HS-27A (cell line): ENCODE measurements at places on chromosomes 13 and 19.

- no peak for DNase-seq
Observed at GRCh38 chr13:101917475-101917810, 465.0 kb downstream of the ITGBL1 start.

- DNase-seq: no peak
Observed at GRCh38 chr19:47133021-47133471, 2.4 kb downstream of the SAE1 start.

GRCh38 chr13:24995225-24995804, 100.6 kb upstream of the PABPC3 start:
- DNase-seq: no peak

GRCh38 chr19:3987619-3988371, 2.5 kb upstream of the EEF2 start:
- DNase-seq: no peak

DNA sequence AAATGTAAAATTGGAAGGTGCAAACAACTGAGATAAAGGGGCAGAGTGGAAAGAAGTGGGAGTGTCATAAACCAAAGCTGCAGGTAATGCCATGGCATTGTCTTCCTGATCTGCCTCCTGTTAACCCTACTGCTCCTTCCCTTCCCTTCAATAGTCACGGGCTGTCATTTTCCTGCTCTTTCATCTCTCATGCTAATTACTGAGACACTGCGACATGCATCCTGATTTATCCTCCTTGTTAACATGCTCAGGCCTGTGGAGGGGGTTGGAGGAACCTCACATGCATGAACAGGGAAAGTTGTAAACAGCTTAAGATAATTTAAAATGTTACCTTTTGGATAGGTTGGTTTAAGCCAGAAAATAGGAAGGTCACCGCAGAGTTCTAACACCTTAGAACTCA, 27.2 kb downstream of the CNMD start:
- no peak for DNase-seq

DNA sequence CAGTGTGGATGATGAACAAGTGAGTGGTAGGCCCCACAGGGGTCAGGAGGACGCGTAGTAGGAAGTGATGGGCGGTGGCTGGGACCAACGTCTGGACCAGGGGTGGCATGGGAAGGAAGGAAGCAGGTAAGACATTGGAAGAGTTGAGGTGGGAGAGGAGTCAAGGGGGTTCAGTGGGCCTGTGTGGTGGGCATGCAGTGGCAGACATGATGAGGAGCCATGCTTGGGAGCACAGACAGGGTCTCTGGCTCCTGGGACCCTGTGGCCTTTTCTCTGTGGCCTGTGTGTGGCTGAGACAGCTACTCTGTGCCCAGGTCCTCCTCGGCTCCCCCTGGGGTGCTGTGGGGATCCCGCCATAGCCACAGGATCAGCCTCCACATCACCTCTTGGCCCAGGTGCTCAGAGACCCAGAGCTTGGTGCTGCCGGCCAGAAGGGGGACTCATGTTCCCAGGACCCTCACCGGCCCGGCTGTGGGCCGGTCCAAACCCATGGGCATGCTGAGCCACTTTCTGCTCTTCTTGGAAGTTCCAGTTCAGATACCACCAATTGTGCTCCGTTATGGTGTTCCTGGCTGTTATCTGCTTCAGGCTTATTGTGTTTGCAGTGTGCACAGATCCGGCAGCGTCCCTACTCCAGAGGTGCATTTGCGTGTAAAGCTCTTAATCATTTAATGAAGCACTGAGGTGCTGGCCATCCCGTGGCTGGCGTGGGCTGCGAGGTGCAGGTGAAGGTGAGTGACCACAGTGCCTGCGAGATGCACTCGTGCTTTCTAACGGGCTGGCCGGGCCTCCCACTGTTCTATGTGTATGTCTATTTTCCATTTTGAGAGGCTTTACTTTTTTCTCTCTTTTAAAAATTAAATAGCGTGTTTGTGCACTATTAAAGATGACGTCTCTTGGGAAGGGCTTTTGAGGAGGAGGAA, 147.9 kb downstream of the TEX29 start:
- no peak for DNase-seq

DNA sequence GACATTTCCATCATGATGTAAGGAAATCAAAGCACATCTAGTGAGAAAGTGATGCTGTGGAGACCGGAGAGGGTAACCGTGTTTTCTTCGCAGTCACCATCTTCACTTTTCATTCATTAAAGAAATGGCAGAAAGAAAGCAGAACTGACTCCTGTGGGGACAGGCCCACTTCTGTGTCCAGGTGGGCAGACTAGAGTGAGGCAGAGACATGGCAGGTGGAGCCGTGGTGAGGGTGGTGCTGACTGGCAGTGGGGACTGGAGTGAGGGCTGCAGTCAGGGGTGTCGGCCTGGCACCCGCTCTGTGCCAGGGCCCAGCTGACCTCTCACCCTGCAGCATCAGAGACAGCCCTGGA, 71.4 kb upstream of the MCF2L start:
- DNase-seq: no peak

- peak; percentile 95 for DNase-seq
Observed at GRCh38 chr19:40219721-40220276, 1.6 kb upstream of the TTC9B start.

- no peak for DNase-seq
Observed at GRCh38 chr13:23381866-23382265, 51.6 kb downstream of the SACS start.

DNA sequence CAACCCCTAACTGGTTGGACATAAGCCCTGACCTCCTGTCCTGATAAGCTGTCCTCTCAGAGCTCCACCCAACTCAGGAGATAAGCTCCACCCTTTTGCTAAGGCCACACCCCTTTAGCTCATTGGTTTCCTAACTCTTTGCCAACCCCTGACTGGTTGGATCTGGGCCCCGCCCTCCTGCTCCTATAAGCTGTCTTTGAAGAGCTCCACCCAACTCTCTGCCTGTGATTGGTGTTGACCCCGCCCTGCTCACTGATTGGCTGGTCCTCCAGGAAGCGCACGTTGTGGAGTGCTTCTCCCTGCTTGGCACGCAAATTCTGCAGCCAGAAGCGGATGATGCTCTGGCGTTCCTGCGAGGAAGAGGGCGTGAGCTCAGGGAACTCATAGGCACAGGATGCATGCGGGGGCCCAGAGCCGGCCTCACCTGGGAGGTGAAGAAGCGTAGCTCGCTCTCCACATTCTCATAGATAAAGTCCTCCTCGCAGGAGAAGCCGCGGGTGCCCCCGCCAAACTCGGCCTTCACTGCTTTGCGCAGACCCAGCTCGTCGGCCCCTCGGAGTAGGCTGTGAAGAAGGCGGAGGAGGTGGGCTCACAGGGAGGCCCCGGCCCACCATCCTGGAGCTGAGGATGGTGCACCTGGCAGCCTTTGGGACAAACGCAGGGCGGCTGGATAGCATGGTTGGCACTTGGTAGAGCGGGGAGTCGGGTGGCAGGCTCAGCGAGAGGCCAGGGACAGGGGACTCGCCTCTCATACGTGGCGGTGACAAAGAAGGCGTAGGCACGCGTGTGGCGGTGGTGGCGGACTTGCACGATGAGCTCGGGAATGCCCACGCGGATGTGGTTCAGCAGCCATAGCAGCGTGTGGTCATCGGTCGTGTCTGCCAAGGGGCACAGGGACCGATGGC, 1.7 kb downstream of the ANO8 start:
- DNase-seq: no peak

- DNase-seq: no peak
Observed at GRCh38 chr13:113448545-113448884, 4.8 kb downstream of the ADPRHL1 start.

- DNase-seq: no peak
Observed at GRCh38 chr19:48933382-48933932, at the start of gene DHDH. TSS of gene DHDH (plus strand) at chr19:48933699. CDS start at chr19:48933722, 23 bp downstream.

GRCh38 chr13:27183561-27184147, 12.0 kb upstream of the USP12 start:
- DNase-seq: no peak

DNA sequence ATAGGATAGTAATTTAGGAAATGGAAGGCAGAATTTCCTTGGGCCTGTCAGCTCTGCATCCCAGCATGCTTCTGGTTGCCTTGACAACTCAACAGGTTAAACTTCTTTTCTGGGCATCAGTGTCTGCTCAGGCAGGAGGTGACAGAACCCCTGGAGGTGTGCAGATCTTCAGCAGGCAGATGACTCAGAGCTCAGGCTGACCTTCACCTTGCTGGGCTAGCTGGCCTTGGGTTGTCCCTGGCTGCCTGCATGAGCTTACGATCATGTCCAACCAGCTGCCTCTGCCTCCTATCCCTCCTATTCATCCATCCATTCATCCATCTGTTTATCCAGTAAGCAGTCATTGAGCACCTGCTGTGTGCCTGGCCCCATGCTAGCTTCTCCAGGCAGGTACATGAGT, 81.2 kb upstream of the KCTD15 start:
- no peak for DNase-seq

- no peak for DNase-seq
Observed at GRCh38 chr19:40862333-40862732, 12.1 kb upstream of the CYP2A6 start.

GRCh38 chr19:54316746-54317107, 3.8 kb upstream of the LILRA5 start:
- no peak for DNase-seq

GRCh38 chr19:5621945-5622464, 571 bp downstream of the SAFB2 start:
- DNase-seq: no peak

- DNase-seq: no peak
Observed at GRCh38 chr13:70568571-70568970, 460.3 kb upstream of the KLHL1 start.

DNA sequence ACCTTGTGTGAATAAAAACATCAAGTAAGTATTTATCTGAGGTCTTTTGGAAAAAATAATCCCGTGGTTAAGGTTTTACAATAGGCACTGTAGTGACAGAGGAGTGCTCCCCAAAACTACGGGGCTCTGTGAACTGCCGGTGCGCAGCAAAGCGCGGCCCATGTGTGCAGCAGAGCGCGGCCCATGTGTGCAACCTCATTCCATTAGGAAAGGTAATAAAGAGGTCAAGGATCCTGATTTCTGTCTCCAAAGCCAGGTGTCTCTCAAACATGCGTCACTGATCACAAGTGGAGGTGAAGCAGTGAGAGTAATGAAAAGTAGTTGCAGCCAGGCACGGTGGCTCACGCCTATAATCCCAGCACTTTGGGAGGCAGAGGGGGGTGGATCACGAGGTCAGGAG, 58.7 kb downstream of the MRPL57 start:
- no peak for DNase-seq

DNA sequence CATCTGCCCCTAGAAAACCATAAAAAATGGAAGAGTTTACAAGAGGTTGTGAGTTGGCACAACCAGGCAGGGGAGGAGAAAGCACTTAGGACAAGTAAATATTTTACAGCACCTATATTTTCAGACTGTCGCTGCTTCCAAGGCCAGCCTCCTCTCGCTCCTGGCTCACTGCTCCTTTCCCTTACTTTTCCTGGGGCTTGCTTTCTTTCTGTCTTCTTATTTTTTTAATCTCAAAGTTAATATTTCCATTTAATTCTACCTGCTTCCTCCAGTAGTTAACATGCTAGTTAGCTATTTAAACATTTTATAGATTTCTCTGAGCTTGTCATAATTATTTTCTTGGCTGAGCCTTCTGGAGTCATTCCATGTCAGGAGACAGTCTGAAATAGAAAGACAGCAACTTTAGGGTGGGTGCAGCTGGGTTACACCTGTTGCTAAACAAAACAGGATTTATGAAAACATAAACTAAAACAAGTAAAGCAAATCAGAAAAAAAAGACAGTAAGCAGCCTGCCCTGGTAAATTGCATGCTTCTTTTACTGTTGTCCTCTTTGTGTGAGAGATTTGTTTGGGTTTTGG, 330.1 kb downstream of the DLEU7 start:
- DNase-seq: no peak

- DNase-seq: no peak
Observed at GRCh38 chr19:52600639-52601024, 30.5 kb downstream of the ZNF701 start.

DNA sequence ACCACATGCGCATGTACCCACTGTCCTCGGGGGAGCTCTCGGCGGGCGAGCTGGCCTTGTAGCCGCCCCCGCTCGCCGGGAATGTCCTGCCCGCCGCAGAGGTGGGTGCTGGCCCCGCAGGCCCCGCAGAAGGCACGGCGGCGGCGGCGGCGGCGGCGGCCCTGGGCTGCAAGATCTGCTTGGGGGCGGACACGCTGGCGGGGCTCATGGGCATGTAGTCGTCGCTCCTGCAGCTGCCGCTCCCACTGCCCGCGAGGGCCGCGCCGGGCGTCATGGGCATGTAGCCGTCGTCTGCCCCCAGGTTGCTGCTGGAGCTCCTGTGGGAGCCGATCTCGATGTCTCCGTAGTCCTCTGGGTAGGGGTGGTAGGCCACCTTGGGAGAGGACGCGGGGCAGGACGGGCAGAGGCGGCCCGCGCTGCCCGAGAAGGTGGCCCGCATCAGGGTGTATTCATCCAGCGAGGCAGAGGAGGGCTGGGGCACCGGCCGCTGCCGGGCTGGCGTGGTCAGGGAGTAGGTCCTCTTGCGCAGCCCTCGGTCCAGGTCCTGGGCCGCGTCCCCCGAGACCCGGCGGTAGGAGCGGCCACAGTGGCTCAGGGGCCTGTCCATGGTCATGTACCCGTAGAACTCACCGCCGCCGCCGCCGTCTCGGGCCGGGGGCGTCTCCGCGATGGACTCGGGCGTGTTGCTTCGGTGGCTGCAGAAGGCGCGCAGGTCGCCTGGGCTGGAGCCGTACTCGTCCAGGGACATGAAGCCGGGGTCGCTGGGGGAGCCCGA, 2.4 kb downstream of the IRS2 start:
- DNase-seq: no peak

DNA sequence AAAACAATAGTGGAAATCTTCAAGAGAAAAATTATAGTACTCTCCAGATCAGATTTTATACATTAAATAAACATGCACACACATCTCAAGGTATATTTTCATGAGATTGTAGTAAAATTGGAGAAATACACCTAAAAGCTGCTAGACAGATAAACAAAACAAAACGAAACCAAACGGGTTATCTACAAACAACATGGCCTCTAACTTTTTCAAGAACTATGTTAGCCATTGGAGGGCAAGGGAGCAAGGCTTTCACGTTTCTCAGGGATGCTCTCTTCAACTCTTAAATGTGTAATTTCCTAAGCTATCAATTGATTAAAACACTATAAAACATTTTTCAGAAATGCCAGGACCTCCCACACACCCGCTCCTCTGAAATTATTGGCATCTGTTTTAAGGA, 1262.4 kb upstream of the PCDH20 start:
- no peak for DNase-seq

- DNase-seq: no peak
Observed at GRCh38 chr13:98576200-98576945, 534 bp downstream of the STK24 start.
